ENCODE measurements at places on chromosomes 6 and 20.

DNA sequence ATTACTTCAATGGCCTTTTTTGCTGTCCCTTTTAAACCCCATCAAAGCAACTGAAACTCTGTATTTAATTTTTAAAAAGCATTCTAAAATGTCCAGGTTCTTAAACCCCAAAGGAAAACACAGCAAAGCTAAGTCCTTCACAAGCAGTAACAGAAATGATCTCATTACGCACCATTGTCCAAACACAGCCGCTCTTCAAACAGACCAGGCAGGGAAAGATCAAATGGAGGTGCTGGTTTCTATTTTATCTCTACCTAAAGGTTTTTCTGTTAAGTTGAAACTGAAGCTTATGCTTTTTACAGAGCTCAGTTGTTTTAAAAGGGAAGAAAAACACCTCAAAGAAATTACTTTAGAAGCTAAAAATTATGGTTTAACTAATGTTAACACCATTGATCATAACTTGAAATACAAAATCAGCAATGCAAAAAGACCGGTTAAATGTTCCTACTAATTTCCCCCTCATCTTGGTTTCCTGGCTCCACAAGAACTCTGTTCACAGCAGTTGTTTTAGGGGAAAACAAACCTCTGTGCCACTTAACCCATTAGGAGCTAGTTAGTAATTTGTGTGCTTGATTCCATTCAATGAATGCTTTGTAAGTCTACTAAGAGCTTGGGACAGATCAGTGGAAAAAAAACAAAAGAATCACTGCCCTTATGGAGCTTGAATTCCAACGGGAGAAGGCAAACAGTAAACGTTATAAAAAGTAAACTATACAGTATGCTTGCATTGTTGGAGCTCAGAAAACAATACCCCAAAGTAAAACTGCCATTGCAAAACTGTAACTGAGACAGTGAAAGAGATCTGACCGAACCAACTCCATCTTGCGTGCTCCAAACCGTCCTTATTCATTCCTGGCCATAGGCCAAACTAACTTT lies 87.4 kb downstream of the CD24 start:
- DNase-seq = no peak

- no peak for DNase-seq
Measured at GRCh38 chr6:79184641-79185040, 49.8 kb downstream of the HMGN3 start.

- no peak for DNase-seq
Measured at GRCh38 chr6:132959639-132960326, 145.4 kb downstream of the RPS12 start.

DNA sequence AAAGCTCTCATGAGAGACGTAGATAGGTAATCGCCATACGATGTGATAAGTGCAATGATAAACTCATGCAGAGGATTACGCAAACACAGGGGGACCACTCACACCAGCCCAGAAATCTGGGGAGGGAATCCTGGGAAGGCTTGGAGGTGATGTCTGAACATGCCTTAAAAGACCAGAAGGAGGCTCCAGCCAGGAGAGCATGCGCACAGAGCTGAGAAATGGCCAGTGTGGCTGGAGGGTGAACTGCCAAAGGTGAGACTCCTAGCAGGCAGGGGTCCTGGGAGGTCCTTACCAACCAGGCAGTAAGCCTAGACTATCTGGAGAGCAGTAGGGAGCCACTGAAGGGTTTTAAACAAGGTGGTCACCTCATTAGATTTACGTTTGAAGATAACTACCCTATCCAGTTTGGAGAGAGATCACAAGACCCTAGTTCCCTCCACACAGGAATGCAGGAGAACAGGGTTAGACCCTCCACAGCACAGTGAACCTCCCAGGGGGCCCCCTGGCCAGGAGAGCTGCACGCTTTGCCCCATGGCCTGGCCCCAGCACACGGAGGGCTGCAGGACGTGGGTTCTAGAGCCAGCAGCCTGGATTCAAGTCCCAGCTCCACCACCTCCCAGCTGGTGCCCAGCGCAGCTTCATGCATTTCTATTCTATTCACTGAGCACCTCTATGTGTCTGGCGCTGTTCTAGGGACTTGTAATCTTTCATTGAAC lies 13.1 kb downstream of the MDFI start:
- DNase-seq = no peak

Data from hematopoietic multipotent progenitor cell (in vitro differentiated cells).